NCI-H1417 treated with DMSO at 0.1 percent for 48 hours (cell line): ENCODE measurements at places on chromosomes 12 and 14.

DNA sequence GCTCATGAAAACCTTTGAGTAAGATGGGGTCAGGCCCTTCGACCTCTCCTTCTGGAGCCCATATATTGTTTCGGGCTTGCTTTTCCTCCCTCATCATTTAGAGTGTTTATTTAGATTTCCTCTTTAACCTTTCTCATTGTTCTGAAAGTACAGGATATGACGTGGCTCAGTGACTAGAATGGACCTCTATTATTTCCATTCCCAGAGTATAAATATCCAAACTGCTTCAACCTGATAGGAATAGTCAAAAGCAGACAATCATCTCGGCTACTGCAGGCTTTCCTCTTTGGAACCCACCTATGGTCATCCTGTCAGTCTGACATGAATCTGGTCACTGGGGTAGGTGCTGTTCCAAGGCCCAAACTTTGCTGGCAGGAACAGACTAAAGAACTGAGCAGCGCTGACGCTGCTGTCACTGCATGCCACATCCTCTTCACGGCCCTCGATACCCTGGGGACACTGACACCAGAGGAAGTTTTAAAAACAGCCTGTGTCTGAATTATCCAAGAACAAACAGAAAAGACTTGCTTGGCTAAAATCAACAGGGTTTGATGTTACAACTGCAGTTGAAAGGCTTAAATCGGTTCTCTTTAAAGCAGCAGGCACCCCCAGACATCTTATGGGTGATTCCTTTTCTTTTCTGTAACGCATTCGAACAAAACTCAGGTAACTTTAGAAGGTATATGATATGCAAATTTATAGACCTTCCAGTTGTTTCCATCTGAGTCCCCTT lies 5.0 kb upstream of the DDX47 start:
- no peak for DNase-seq

DNA sequence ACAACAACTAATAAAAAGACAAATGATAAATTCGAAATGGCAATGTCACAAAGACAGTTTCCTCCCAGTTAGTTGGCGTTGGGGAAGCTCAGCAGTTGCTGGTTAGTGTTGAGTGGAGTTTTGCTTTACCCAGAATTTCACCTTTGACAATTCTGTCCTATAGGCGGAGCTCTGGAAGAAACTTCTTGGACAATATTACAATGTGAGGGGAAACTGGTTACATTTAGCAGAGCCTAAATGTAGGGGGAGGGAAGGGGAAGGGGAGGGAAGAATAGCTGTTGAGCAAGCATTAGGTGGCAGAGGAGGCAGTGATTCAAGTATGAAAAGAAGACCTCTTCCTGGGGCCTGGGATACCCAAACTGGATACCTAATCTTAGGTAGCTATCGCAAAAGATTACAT lies 51.4 kb downstream of the BDKRB1 start:
- DNase-seq = no peak

DNA sequence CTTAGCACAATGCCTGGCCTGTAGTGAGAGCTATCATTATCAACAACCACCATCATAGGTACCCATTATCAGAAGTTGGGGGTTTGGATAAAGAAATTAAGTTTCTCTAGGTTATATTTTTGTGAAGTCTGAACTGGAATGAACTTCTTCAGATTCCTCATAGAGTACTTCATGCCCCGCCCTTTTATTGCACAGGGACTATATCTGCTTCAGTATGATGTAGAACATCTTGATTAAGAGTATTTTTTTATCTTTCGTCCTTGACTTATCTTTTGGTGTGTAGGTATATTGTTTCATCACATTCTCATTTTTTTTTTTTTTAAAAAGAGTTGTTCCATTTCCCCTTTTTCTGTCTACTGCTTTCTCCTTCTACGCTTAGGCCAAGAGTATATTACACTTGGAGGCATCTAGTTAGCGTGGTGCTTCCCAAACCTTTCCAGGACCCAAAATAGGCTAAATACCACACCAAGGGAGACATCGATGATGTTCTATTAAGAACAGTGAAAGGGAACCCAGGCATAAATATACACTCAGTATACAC lies 467.5 kb downstream of the ZFP36L1 start:
- DNase-seq = no peak

- DNase-seq = no peak
These were observed 1.5 kb downstream of the WNK1 start for GRCh38 chr12:753611-754472.

DNA sequence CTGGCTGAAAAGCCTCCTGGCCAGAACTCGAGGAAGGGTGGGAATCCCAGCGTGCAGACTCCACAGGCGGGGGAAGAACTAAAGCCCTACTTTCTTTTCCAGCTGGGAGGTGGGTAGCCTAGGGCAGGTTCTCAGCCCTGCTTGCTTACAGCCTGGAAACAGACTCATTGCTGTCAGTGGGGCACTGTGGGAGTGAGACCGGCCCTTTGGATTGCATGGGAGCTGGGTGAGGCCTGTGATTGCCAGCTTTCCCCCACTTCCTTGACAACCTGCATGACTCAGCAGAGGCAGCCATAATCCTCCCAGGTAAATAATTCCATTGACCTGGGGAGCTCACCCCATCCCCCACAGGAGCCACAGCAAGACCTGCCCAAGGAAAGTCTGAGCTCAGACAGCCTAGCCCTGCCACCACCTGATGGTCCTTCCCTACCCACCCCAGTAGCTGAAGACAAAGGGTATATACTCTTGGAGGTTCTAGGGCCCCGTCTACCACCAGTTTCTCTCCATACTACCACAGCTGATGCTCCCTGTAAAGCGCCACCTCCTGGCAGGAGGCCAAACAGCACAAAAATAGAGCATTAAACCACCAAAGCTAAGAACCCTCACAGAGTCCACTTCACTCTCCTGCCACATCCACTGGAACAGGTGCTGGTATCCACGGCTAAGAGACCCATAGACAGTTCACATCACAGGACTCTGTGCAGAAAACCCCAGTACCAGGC lies 294.1 kb downstream of the SEC23A start:
- no peak for DNase-seq

- DNase-seq = no peak
These were observed 21.4 kb downstream of the AGAP2 start for GRCh38 chr12:57717131-57717530.

- DNase-seq = no peak
These were observed 60.2 kb upstream of the RTRAF start for GRCh38 chr14:51929166-51929565.
